Thymus (tissue), 14 donors: ENCODE measurements at places on chromosomes 5 and 9.

DNA sequence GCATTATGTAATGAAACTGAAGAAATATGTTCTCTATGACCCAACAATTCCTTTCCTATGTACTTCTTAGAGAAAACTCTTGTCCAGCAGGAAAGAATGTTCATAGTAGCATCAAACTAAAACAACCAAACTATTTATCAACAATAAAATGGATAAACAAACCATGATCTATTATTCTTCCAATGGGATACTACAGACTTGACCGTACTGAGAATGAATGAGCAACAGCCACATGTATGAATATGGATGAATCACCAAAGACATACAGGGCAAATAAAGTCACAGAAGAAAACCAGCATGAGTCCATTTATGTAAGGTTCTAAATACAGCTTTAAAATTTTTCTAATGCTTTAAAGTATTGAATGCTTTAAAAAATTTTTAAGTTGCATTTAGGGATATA is 73.6 kb upstream of the SUSD1 start:
- DNase-seq: no peak

GRCh38 chr9:18447541-18447940 is 26.4 kb upstream of the ADAMTSL1 start:
- DNase-seq: no peak

DNA sequence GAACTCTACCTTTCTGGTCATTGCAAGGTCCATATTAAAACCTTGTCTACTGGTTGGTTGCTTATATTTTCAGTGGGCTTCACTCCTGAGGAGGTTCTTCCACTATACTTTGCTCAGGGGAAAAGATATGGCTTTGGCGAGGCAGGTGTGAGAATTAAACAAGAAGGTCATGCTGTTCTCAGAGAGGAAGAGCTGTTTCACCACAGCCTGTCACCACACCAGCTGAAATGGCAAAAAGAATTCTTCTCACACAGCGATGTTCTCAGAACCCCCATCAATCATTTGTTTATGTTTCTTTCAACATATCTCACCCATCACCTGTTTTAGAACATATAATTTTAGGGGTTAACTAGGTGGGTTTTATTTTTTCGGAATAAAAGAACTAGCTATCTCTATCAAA is 38.6 kb downstream of the CAPSL start:
- peak; percentile 80 for DNase-seq

DNA sequence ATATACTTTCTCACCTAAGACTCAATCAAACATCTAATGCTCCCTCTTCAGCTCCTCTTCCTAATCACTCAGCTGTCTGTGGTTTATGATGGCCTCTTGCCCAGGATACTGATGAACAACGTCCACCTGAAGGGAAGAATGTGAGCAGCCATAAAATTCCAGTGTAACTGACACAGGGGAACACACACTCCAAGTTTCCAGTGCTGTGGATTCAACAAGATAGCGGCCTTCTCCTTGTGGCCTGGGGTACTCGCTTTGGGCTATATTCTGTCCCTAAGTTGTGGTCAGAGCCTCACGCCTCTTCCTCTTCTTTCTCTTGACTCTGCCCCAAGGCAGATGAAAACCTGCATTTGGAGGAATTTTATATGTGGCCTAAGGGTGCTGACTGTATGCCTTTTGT is 11.7 kb downstream of the B4GALT1 start:
- DNase-seq: no peak

- no peak for DNase-seq
Measured at GRCh38 chr9:75186767-75187380, 98.6 kb downstream of the OSTF1 start.

- no peak for DNase-seq
Measured at GRCh38 chr5:20556115-20556763, 568.2 kb upstream of the CDH18 start.

DNA sequence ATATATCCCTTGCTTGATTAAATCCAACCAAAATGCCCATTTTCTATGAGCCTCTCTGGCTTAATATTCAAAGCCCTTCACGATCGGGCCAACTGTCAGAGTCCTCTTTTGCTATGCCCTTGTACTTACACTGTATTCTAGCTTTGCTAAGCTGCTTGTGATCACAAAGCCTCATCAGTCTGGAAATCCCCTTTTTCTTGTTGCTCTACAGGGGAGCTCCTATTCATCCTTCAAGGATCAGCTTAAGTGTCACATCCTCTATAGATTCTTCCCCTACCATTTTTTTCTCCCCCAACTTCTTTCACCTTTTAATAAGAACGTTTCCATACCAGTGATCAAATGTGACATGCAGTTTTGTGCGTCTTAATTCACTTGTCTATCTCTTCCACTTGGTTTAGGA is 450.4 kb upstream of the CHD1 start:
- DNase-seq: no peak

- DNase-seq: no peak
Measured at GRCh38 chr9:32434892-32435291, 50.4 kb downstream of the ACO1 start.

- no peak for DNase-seq
Measured at GRCh38 chr9:15641291-15641690, 88.4 kb downstream of the CCDC171 start.
